NCI-H2081 (cell line): ENCODE measurements at places on chromosomes 12 and 14.

- no peak for DNase-seq
Measured at GRCh38 chr14:101591582-101591981, 30.3 kb downstream of the DIO3 start.

GRCh38 chr14:21229821-21230220 is 39.4 kb downstream of the HNRNPC start:
- DNase-seq: no peak

GRCh38 chr12:121456551-121456950 is 56.6 kb downstream of the RNF34 start:
- DNase-seq: no peak

DNA sequence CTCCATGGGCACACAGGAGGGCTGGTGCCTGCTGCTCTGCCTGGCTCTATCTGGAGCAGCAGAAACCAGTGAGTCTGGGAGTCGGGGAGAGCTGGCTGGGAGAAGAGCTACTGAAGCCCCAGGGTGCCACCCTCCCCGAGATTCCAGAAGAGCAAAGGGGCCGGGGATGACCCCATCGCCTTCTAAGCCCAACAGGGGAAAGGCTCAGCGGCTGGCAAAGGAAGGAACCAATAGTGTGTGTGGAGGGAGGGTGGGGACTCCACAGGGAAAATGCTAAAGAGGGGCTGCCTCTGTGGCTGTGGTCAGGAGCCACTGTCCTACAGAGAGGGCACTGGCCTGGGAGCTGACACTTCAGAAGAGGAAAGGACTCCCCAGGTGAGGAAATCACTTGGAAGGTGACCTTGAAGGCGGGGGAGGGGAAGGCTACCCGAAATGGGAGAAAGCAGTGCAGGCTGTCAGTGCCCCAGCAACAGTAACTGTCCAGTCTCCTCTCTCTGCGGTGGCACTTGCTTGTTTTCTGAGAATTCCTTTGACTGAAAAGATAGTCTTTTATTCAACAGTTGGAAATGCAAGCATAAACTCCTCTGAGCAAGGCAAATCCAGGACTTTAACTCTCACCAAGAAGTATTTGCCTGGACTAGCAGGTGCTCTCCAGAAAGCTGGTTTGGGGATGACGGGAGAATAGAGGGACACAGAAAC is 552 bp downstream of the TAPBPL start:
- DNase-seq: peak; percentile 18

DNA sequence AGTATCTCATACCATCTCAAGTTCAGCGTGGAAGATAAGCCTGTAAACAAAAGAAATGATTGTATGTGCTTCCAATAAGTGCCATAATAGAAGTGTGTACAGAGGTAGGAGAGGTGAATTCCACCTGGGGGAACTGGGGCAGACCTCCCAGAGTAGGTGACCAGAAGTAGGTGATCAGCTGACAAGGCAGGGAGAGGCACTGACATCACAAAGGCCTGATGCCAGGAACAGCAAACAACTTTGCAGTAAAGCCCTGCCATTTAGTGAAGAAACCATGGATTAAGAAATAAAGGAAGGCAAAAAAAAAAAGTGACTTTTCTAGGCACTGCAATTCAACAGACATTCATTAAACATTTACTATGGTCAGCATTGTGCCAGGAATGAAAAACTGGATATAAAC is 31.1 kb downstream of the NR1H4 start:
- no peak for DNase-seq

- no peak for DNase-seq
Measured at GRCh38 chr14:64801046-64801445, 78.7 kb downstream of the SPTB start.

- DNase-seq: no peak
Measured at GRCh38 chr14:83173687-83174086, 1640.0 kb upstream of the SEL1L start.

DNA sequence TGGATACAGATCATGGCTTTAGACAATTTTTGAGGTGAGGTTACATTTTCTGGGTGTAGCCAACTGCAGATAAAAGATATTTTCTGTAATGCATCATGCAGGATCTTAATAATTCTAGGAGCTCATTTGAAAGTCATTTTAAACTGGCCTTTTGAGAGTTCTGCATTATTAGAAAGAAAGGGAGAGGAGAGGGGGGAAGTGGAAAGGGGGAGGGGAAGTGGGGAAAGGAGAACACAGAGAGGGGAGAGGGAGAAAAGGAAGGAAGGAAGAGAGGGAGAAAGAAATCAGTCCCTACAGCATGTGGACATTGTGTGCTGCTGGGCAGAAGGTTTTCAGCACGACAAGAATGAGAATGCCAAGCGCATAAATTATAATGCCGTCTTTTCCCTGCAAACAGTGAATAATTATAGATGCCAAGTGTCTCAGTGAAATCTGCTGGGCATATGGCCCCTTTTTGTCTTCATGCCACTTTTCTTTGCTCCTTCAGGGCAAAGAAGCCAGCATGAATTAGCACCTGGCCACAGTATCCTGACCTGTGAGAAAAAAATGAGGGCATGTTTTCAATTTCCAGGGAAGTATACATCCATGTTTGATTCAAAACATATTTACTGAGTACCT is 22.7 kb upstream of the PPP2R5C start:
- no peak for DNase-seq

DNA sequence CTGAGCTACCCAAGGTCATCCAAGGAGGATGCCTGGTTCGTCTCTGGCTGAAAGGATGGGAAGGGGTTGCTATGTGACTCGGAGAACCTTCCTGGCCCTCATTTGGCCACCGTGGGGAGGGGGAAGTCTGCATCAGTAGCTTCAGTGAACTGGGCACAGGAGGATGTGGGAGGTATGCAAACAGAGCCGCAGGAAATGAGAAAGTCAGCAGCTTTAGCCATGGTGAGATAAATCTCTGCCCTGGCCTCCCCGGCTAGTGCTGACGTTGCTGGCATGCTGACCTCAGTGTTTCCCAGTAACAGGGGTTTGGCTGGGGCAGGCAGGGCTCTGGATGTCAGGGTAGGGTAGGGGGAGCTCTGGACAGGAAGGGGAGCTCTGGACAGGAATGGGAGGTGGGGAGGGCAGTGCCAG is 2.3 kb upstream of the CEBPE start:
- DNase-seq: no peak

DNA sequence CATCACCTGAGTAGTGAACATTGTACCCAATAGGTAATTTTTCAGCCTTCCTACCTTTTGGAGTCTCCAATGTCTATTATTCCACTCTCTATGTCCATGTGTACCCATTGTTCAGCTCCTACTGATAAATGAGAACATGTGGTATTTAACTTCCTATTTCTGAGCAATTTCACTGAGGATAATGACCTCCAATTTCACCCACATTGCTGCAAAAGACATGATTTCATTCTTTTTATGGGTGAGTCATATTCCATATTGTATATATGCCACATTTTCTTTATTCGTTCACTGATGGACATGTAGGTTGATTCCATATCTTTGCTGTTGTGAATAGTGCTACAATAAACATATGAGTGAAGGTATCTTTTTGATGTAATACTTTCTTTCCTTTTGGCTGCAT is 16.4 kb upstream of the BTG1 start:
- DNase-seq: no peak

- DNase-seq: no peak
Measured at GRCh38 chr14:100890061-100890850, 13.3 kb downstream of the RTL1 start.

GRCh38 chr12:25818596-25819390 is 139.7 kb upstream of the RASSF8 start:
- no peak for DNase-seq

- DNase-seq: no peak
Measured at GRCh38 chr12:40976546-40976945, 211.6 kb upstream of the PDZRN4 start.

DNA sequence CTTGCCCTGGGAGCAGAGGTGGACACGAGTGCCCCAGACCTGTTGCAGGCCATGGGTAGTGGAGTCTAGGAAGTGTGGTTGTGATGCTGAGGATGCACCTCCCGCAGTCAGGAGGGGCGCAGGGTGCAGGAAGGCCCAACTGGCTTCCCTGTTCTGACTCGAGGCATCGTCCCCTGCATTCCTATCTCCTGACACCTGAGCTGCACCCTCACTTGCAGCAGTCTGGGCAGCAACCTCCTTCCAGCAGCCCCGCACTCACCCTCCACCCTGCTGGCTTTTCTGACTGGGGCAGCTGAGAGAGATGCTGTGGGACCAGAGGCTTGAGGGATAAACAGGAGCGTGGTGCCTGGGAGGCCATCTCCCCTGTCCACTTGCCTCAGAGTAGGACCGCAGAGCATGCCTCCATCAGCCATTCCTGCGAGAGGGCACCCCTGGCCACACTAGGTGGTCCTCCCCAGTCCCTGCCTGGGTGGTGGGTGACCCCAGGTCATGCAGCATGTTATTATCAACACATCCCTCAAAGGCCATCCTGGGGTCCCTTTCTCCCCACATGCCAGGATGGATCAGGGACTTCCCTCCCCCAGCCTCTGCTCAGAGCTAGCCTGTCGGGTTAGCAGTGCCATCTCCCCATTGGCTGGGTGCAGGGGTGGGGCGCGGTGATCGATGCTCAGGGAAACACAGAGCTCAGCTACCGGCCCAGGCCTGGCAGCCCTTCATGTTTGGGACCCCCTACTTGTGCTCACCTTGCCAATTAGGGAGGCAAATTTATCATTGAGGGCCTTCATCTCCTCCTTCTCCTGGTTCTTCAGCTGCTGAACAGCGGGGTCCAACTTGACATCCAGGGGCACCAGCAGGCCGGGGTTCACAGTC is 719 bp downstream of the KRT80 start:
- no peak for DNase-seq

DNA sequence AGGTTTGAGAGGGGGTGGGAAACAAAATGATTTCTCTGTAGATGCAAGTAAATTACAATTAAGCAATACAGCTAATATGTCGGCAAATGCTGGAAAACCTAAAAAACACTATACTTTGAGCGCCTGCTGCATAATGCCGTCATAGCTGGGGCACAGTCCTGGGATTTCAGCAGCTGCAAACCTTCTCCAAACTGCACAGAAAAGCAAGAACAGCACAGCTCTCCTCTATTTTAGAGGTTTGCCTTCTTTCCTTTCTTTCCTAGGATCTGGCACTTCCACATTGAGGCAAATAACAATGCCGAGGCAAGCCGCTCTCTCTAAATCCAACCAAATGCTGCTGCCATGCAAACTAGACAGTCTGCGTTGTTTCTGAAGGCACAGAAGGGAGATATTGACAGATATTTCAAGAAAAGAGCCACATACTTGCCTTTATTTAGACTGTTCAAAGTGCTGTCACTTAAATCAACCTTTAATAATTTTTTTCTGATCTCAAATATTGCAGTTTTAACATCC is 287.1 kb upstream of the G2E3 start:
- no peak for DNase-seq

DNA sequence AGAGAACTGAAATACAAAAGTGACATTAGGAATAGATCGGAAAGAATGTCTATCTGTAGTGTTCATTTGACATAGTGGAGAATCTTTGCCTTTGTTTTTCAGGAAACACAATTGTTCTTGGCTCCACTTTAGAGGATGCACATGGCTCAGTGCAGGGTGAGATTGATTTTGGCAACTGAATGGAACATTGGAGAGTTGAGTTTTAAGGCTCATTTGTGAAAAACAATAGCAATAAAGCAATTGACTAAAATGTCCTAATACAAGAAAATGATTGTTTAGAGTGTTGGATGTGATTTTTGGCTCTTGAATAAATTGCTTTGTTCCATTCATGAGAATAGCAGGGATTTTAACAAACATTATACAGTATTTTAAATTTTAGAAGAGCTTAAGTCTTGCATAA is 116.4 kb downstream of the SLC38A1 start:
- DNase-seq: no peak

- DNase-seq: no peak
Measured at GRCh38 chr12:20342111-20342510, 26.2 kb upstream of the PDE3A start.

DNA sequence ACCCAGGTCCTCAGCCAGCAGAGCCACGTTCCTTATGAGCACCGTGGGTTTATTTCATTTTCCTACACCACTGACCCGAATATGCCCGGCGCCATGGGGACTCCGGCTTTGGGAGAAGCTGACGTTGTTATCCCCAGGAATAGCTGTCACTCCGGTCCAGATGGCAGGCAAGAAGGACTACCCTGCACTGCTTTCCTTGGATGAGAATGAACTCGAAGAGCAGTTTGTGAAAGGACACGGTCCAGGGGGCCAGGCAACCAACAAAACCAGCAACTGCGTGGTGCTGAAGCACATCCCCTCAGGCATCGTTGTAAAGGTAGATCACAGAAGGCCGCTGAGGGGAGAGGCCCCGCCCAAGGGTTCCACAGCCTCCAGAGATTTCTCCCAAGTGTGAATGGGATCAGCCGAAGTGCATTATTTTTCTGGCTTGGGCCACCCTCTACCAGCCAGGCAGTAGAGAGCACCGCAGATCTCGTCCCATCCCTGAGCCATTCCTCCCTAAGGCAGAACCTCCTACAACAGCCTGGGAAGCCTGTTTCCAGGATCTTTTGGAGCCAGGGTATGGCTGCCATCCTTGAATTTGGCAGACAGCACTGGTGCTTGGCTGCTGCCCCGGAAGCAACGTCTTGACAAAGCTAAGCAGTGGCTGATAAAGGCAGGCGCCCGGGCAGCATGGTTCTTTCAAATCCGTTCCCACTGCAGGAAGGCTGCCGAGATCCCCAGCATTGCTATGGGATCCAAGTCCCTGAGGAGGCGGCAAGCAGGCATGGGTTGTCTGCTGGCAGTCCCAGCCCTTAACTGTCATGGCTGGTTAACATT is 17.8 kb downstream of the CDK2AP1 start:
- no peak for DNase-seq

DNA sequence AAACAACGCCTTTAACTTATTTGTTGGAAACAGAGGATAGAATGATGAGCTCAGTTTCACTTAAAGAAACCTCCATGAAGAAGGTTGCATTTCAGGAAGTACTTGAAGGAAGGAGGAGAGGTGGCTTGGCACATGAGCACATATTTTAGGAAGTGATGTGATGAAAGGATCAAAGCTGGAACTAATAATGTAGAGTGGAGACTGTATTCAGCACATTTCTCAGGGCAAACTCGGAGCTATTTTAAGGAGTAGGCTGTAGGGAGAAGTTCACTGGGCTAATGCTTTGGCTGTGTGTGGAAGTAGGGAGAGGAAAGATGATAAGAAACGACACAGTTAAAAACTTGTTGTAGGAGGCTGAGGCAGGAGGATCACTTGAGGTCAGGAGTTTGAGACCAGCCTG is 272.8 kb downstream of the AKAP6 start:
- no peak for DNase-seq

GRCh38 chr14:21015312-21015711 is 9.5 kb downstream of the NDRG2 start:
- no peak for DNase-seq

- no peak for DNase-seq
Measured at GRCh38 chr12:2673966-2674810, 120.6 kb upstream of the FKBP4 start.

- DNase-seq: no peak
Measured at GRCh38 chr14:84707830-84708229, 822.1 kb upstream of the FLRT2 start.

GRCh38 chr14:104880584-104881210 is 15.6 kb downstream of the CEP170B start:
- DNase-seq: no peak

GRCh38 chr12:42284157-42284556 is 41.7 kb downstream of the ZCRB1 start:
- DNase-seq: no peak

- no peak for DNase-seq
Measured at GRCh38 chr12:870378-870777, 79.1 kb downstream of the RAD52 start.

- DNase-seq: no peak
Measured at GRCh38 chr14:36805131-36805559, 143.5 kb downstream of the PAX9 start.
